ENCODE measurements at places on chromosomes 6 and 20.
A peak's percentile ranks its signal among the peaks of the same experiment; 100 is the strongest.

DNA sequence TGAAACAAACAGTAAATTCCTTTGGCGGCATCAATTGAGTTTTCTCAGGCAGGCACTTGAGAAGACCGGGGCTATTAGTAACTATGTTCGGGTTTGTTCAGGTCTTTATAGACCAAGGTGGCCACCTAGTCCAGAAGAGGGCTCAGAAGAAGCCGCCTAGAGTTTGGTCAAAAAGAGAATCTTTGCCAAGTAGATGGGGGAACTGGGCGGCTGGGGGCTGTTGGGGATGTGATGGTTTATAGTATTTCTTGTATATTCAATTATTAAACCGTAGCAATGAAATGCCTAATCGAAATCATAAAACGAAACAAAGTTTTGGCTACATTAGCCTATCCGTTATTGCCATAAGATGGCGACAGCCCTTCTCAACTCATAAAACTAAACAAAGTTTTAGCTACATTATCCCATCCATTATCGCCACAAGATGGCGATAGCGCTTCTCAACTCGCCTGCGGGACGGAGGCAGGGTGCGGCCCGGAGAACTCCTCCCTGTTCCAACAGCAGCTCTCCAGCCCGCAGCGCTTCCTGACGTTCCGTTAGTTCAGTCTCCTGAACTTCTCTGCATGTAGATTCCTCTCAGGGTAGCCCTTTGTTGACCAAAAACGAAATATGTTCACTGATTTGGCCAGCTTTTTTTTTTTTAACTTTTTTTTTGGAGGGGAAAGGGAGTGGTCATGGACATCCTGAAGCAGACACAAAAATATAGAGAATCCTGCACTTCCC lies 120.5 kb upstream of the PRSS16 start:
- DNase-seq, result peak; percentile 85

DNA sequence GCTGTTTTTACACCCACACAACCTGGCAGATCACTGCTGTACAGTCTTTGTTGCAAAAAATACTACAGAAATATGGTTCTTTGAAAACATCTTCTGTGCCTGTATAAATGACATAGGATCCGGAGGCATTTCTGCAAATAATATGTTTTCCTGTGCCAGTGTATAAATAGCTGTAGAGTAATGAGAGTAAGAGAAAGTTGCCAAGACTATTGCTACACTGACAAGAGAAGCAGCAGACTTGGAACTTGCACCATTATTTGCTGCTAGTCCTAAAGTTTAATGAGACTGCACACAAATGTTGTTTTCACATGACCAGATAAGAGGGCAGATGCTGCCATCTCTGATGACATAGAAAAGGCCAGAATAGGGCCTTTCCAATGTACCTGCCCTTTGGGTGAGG lies 50.0 kb upstream of the DTNBP1 start:
- no peak for DNase-seq

DNA sequence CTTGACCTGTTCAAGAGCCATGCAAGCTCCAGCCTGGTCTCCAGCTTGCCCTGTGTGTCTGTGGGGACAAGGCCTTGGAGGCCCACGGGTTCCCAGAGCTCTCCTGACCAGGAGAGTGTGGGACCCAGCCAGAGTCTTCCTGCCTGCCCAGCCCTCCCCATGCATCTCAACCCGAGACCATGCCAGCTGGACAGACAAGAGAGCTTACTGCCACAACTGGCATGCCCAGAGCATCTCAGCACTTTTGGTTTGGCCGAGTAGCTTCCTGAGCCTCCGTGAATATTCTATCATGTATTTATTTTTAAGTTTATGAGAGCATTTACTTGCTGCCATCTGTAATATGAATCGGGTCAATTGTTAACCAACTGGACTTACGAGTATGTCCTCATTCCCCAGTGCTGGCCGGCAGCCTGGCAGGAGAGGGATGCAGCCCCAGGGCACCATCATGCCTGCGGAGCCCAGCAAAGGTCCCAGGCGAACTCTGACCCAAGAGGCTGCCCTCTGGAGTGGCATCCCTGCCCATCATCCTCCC lies 14.9 kb downstream of the IP6K3 start:
- peak; percentile 14 for DNase-seq

- no peak for DNase-seq
Measured at GRCh38 chr20:2280082-2280481, 15.7 kb upstream of the TGM3 start.
